ENCODE measurements at places on chromosomes 7 and 10. TPM values are rescaled to one million over a fixed set of nuclear protein-coding genes. Genes with fewer than 3 reads are reported as not detected.

Gene TFR2
- 2.7 TPM for polyA plus RNA-seq

Gene ATOH7
- 1.4 TPM for polyA plus RNA-seq

Gene UPK3B
- 48.0 TPM for polyA plus RNA-seq

Gene TMEM273
- 5.5 TPM for polyA plus RNA-seq

Gene ABCA13
- polyA plus RNA-seq, result 0.28 TPM

Gene KCNMA1
- polyA plus RNA-seq, result 19.6 TPM

Gene HOXA5
- polyA plus RNA-seq, result 30.3 TPM

Gene CD36
- polyA plus RNA-seq, result 84.9 TPM

Gene CALY
- polyA plus RNA-seq, result 6.8 TPM

Gene CYP51A1
- polyA plus RNA-seq, result 109 TPM

Gene HYAL4
- polyA plus RNA-seq, result not detected

Gene MOGAT3
- polyA plus RNA-seq, result 72.1 TPM

Gene TMEM130
- 4.4 TPM for polyA plus RNA-seq

Gene MALRD1
- 109 TPM for polyA plus RNA-seq

Gene PIP
- not detected for polyA plus RNA-seq

Gene MINPP1
- 43.0 TPM for polyA plus RNA-seq

Gene PITRM1
- polyA plus RNA-seq, result 57.9 TPM

Gene CALHM1
- 0.04 TPM for polyA plus RNA-seq

Gene OR2A1
- 0.94 TPM for polyA plus RNA-seq

Gene WDR91
- 5.7 TPM for polyA plus RNA-seq

Gene HKDC1
- polyA plus RNA-seq, result 91.5 TPM

Gene OPN1SW
- polyA plus RNA-seq, result 0.18 TPM

Gene SPDYE8
- 0.27 TPM for polyA plus RNA-seq
